COR-L47 (cell line): ENCODE measurements at places on chromosomes 6 and 20.
A peak's percentile ranks its signal among the peaks of the same experiment; 100 is the strongest.

- peak; percentile 4 for DNase-seq
Measured at GRCh38 chr20:35296101-35296554, 3.9 kb upstream of the FAM83C start.

DNA sequence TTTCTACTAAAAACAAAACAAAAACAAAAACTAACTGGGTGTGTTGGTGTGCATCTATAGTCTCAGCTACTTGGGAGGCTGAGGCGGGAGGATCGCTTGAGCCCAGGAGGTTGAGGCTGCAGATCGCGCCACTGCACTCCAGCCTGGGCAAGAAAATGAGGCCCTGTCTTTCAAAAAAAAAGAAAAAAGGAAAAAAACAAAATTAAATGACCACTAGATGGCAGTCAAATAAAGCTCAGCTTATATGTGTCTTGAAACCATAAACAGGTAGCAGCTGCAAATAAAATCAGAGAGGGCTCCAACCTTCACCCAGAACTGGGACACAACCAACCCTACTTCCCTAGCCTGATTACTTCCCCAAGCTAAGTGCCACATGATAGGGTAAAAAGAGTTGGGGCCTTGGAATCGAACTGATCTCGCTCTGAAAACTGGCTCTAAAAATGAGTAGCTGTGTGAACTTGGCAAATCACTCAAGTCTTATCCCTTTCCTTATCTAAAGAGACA lies 67.1 kb upstream of the ADGRF4 start:
- DNase-seq = peak; percentile 56

GRCh38 chr6:13433709-13434121 lies 53.7 kb downstream of the GFOD1 start:
- no peak for DNase-seq

- DNase-seq = no peak
Measured at GRCh38 chr6:28765978-28766351, 157.8 kb downstream of the TRIM27 start.

DNA sequence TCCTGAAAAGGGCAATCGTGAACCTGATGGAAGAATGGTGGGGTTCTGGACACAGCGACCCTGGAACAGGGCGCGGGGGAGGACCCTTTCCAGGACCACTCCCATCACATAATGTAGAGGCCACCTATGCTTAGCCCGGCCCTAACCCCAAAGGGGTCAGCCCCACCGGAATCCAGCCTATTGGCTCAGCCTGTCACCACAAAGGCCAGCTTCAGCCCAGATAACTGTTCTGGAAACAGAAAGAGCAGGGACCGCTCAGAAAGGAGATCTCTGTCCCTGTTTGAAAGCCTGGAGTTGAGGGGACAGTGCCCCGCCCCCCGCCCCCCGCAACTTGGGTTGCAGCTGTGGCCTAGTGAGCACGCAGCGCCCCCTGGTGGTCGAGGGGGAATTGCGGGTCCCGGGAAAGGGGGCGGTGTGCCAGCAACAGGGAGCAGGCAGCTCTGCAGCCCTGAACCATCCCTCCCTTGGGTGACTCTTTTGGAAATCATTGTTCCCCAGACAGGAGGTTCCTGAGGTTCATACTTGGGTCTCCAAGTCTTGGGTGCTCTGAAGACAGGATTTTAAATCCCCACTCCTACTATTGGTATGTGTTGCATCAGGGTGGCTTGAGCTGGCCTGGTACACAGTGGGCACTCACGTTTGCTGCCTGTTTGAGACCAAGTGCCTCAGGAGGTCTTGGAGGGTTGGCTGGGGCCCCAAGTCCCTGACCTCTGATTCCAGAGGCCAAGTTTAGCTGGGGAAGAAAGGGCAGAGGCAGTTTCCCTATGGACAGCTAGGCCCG lies 1.5 kb downstream of the SIGLEC1 start:
- peak; percentile 32 for DNase-seq

DNA sequence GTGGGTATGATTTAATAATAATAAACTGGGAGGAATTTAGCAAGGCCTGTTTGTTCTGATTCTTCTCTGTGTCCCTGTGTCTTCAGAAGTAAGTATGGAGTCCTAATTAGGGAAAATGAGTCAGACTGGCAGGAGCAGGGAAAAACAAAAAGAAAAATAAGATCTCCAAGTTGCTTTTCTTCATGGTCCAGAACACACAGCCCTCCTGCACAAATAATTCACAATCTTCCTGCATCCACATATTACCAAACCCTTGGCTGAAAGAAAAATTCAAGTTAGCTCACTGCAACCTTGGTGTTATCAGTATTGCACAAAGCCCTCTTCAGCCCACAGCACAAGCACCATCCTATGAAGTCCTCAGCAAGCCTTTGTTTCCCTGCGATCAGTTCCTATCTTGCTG lies 142.0 kb upstream of the LAMA2 start:
- DNase-seq = no peak

DNA sequence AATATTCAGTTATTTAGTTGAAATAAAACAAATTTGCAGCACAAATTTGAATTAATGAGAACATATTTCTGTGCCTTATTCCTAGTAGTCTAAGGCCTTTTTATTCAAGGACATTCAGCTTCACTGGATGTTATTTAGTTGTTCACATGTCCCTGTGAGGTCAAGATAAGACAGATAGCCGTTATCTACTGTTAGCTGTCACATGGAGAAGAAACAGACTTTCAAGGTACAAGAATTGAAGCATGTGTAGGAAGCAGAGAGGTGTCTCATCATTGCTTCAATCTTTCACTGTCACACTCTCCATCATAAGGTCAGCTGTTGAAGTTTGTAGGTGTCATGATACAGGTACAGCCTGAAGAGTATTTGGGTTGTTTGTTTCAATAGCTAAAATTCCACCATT lies 112.9 kb upstream of the JAG1 start:
- no peak for DNase-seq

DNA sequence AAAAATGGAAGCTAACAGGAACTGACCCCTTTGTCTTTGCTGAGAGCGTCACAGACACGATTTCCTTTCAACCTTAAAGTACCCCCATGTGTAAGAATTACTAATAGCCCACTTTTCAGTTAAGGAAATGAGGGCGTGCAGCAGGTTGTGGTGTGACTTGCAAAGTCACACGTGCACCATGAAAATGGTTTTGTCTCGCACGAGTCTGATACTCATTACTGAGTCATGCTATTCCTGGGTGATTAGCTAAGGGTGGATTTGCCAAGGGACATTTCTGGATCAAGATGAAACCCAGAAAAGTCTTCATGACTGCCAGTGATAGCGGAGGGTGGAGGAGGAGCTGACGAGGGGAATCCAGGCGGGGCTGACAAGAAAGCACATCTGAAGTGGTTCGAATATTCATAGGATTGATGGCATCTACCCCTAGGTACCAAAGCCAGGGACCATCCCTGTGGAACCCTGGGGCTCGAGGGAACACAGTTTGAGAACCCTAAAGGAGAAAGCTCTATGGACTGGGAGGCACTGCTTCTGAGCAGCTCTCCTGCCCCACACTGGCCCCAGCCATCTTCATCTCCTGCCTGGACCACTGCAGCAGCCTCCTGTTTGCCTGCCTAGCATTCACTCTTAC lies 12.1 kb upstream of the NFATC2 start:
- no peak for DNase-seq

- no peak for DNase-seq
Measured at GRCh38 chr6:11424395-11425034, 113.0 kb upstream of the TMEM170B start.

GRCh38 chr6:25960734-25961133 lies 1.9 kb upstream of the TRIM38 start:
- no peak for DNase-seq

DNA sequence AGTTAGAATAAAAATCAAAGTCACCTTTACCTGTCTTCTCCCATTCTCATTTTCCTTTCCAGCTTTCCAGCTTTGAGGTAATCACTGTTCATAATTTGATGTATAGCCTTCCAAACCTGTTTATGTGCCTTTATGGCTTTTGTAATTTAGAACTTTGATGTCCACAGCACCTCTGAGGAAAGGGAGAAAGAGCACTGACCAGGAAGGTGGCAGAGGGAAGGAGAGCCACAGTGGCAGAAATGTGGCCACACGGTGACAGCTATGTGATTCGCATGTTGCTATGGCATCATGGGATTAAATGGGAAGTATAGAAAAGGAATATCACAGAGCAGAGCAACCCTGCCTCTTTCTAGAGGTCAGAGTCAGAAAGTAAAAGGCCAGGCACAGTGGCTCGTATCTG lies 51.7 kb upstream of the PLCG1 start:
- DNase-seq = no peak

- no peak for DNase-seq
Measured at GRCh38 chr20:63876489-63877036, 11.5 kb downstream of the TPD52L2 start.

- DNase-seq = no peak
Measured at GRCh38 chr6:40764726-40765125, 177.6 kb upstream of the LRFN2 start.

GRCh38 chr20:32301719-32302506 lies 24.5 kb downstream of the KIF3B start:
- no peak for DNase-seq

GRCh38 chr20:50335105-50335504 lies 144.5 kb downstream of the CEBPB start:
- peak; percentile 17 for DNase-seq

DNA sequence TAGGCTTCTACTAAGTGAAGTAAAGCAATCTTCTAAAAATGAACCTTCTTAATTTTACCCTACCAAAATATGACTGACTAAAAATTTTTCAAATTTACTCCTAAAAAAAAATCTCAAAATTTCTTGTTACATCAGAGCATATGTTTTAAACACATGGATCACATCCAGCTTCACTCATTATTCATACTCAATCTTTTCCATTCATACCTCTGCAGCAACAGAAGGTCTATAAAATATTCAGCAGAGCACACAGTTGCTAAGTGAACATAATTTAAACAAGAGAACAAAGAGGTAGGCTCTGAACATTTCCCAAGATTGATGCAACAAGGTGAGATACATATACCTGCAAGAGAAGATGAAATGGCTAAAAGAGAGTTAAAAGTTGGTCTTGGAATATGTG lies 213.9 kb downstream of the SOD2 start:
- no peak for DNase-seq

GRCh38 chr6:130105996-130106704 lies 87.8 kb downstream of the L3MBTL3 start:
- DNase-seq = no peak

DNA sequence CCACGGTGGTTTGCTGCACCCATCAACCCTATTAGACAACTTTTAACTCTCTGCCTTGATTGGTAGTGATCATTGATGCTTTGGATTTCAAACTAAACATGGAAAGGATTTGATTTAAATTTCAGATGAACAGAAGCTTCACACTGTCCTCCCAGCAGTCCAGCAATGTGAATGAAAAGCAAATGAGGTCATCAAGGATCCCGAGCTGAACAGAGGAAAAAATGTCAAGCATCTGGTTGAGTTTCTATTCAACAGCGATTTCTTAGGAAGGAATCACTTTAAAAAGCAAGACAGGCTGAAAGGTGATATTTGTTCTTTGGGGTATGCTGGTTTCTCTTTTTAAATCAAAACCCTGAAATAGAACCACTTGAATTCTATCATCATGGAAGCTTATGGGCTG lies 10.6 kb upstream of the SAMD3 start:
- DNase-seq = no peak

DNA sequence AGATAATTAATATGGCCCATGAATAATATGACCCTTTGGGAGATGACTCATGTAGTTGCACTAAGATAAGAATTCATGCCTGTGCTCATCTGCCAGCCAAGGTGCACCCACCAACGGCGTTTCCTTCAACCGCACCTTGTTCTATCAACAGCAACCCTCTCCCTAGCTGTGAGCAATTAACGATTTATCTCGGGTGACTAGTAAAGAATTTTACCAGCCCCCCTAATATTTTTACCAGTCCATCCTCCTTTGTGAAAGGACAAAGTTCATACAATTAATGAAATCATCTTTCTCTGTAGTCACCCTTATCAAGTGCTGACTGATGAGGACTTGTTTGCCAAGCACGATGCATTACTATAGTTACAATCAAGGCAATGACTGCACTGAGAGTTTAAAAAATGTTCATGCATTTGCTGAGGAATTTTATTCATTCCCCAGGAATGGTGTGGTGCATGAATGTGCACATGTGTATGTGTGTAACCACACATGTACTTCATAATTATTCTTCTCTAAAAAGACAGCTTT lies 118.7 kb downstream of the SMOC2 start:
- no peak for DNase-seq

DNA sequence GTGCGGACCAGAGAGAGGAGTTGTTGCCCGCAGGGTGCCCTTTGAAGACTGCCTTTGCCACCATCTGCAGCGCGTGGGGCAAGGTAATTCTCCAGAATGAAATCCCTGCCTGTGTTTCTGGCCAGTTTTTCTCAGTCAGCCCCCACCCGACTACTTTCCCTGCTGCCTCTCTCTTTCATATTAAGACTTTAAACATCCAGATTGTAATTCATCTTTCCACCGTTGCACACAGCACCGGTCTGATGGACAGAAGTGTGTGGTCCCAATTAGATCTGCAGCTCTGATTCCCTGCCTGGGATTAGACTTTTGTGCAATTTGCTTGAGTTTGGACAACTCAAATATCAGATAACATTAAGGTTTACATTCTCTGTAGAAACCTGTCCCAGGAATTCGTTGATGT lies 489.0 kb downstream of the QKI start:
- no peak for DNase-seq

GRCh38 chr6:100693249-100693927 lies 187.7 kb downstream of the ASCC3 start:
- DNase-seq = no peak

DNA sequence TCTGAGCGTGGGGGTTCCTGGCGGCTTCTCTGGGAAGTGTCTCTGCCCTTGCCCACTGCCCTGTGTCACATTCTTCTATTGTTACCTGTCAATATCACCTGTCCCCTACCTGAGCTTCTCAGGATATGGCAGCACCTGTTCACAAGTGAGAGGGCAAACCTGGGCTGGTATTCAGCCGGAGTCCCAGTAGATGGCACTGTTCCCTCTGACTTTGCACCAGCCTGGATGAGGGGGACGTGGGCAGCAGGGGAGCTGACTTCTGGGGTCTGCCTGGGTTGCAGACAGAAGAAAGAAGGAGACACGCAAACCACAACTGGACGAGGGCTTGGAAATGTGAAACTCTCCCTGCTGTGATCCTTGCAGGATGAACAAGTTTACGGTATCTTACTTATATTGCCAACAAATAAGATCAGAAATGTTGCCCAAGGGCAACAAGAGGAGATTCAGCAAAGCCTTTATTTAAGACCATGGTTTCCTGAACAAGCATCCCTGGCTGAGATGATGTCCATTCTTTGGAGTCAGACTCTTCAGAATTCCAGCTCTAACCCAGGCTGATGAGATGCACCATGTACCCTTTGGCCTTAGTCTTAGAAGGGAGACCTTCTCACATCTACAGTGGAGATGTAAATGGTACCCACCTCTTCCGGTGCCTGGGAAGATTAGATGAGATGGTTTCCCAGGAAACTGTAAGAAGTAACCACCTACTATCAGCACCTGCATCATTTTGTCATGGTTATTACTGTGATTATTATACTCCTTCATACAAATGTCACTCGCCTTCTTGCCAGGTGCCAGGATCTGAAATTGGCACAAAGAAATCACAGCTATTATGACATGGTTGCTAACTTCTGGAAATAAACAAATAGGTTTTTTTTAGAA lies 400.0 kb upstream of the CDH4 start:
- no peak for DNase-seq
